HFF-Myc (cell line): ENCODE measurements at places on chromosomes 1 and 21.

- DNase-seq, result no peak
These were observed at the start of gene KRTAP26-1 for GRCh38 chr21:30320215-30320614. KRTAP26-1 (minus strand) TSS chr21:30320315; CDS start chr21:30320035, 280 bp downstream.

- peak; percentile 33 for DNase-seq
These were observed 622.4 kb upstream of the PKN2 start for GRCh38 chr1:88061492-88062177.

DNA sequence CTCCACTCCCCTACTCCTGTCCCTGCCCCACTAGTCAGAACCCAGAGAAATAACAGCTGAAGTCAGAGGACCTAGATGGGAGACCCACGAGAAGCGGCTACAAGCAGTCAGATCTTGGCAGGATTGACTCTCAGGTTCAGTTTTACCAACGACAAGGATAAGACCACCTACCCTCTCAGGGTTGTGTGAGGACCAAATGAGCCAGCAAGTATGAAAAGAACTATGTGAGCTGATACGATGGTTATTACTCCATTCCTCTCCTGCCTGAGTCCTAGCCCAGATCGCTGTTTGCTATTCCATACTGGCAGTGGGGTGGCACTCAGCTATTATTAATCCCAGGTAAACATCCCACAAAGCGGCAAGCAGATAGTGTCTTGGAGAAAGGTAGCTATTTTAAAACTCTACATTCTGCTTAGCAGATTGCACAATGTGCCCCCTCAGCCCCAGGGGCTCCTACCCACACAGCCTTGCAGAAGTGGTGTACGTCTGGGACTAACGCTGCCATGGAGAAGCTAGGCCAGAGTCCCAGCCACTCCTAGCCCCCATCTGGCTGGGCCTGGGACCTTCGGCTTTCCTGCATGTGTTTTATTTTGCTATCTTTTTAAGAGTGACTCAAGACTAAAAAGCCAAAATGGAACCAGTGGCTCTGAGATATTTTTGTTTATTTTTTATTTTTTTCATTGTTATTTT, 58.9 kb downstream of the CD46 start:
- DNase-seq, result no peak

GRCh38 chr1:161952607-161953172, 71.0 kb downstream of the OLFML2B start:
- no peak for DNase-seq

DNA sequence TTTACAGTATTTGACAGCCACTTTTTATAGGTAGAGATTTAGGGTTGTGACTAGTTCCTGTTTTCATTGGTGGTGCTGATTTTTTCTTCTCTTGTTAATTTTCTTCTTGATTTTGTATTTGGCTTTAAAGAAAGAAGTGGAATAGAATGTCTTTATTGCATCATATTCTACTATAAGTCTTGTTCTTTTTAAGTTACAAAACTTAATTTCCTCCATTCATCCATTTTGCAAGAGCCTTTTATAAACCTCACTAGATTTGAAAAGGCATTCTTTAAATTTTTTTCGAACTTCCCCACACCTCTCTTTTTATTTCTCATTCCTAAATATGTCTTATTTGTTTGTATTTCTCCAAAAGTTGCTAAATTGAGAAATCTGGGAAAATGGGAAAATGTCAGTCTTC, 1368.6 kb upstream of the ADGRL4 start:
- DNase-seq, result no peak

DNA sequence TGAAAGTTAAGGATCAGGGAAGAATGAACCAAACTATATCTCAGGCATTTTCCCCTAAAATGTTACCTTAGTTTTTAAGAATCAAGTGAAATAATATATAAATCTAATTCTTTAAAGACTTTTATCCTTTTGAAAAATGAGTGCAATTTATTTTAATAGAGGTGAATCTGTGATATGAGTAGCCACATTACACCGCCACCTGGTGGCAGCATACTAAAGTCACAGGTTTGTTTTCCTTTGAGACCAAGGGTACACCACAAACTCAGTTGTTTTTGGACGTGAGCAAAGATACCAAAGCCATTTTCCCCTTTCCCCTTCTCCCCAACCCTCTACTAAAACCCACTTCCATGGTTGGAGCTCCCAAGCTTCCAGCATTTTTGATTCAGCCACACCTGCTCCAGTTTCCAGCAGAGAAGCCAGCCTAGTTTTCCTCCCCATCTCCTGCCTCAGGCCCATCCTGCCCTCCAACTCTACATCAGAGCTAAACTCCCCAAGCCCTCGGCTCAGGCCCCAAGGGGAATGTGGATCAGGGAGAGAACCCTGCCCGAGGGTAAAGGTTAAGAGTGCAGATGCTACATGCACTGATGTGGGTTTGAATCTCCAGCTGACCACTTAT, 22.9 kb upstream of the LDLRAP1 start:
- DNase-seq, result peak; percentile 21

GRCh38 chr1:235697508-235697907, 47.9 kb upstream of the GNG4 start:
- peak; percentile 54 for DNase-seq

GRCh38 chr1:245277276-245277675, 122.5 kb downstream of the KIF26B start:
- DNase-seq, result no peak

DNA sequence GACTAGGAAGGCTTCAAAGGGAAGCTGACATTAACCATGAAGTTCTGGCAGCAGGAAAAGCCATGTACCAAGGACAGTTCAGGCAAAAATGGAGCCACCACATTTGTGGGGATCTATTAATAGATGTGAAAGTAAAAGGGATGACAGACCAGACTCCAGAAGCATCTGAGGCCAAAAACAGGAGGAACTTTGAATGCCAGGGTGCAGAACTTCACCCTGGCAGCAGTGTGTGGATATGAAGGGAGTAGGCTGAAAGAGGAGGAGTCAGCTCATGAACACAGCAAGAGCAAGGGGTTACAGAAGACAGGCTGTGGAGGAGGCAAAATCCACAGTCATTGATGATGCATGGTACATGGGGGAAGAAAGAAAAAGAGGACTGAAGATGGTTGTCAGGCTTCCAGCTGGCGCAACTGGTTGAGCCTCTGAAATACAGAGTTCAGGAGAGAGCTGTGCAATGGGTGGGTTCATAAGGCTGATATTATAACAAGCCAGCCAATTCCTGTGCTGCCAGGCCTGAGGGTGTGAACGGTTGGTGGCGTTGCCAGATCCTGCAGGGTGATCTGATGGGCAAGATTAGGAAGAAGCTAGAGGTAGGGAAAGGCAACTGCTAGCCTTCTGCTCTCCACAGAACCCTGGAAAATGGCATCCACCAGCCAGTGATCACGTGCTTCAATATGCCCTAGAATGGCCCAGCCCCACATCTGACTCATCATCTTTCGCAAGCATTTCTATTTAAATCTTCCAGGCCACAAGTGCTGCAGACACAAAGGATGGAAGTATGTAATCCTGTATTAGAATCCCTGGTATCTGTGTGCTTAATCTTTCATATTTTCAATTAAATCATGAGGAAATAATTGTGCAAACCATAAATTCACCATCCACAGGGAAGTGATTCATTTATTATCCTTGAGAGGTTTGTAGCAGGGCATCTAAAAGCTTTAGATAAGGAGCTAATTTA, 81.9 kb downstream of the SLC25A24 start:
- DNase-seq, result peak; percentile 38

- DNase-seq, result no peak
These were observed 4.3 kb upstream of the NADK start for GRCh38 chr1:1782399-1783221.

- peak; percentile 30 for DNase-seq
These were observed 761 bp downstream of the TNNT2 start for GRCh38 chr1:201376464-201377374.

- DNase-seq, result no peak
These were observed 12.7 kb downstream of the FASLG start for GRCh38 chr1:172671591-172671990.

GRCh38 chr1:39696448-39696847, 5.2 kb upstream of the HPCAL4 start:
- DNase-seq, result no peak

GRCh38 chr1:228030451-228031201, 23.8 kb downstream of the WNT3A start:
- DNase-seq, result no peak

DNA sequence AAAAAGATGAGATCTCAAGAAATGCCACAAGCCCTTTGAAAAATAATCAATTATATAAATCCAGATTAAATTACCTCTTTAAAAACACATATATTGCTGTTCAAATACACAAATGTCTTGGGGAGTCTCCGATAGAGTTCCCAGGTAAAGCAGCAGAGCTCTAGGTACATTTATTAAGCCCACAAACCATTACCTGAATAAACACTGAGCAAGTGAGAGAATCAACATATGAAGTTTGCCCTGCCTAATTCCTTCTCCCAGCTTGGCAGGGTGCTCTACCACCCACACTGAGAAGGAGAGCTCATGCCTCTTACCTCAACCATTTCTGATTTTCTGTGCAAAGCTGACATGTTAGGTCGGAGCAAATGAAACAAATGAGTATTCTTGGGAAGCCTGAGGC, 402.4 kb downstream of the KCNH1 start:
- DNase-seq, result no peak

DNA sequence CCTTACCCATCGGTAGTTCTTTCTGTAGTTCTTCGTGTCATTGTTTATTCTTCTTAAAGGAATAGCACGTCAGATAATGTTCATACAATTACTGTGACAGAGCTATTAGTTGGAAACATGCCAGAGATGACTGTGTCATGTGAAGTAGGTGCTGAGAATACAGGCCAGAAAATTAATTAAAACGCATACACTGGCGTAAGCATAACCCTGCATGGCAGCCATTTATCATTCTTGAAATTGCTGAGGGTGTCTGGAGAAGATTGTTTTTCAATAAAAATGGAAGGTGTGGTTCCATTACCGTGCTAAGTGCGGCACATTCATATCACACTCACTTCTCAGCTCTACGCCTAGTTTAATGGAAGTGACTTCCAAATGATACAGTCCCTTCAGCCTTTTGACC, 7.8 kb downstream of the ETS2 start:
- DNase-seq, result no peak

DNA sequence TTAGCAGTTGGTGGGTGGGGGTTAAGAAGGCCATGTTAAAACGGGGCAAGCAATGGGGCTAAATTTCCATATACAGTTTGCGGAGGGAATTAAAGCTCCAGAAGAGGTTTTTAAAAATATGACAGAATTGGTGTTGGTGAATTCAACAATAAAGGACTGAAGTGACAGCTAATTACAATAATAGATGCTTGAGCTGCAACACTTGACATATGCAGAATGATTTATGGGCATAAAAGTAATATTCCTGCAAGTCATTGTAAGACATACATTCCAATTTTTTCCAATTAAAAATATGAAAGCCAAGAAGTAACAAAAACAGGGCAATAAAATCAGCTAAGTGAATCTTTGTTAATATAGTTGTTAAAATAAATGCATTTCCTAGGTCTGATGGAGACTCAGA, 202.2 kb upstream of the MAP1LC3C start:
- DNase-seq, result no peak

GRCh38 chr21:26191609-26192008, 21.0 kb upstream of the APP start:
- no peak for DNase-seq

DNA sequence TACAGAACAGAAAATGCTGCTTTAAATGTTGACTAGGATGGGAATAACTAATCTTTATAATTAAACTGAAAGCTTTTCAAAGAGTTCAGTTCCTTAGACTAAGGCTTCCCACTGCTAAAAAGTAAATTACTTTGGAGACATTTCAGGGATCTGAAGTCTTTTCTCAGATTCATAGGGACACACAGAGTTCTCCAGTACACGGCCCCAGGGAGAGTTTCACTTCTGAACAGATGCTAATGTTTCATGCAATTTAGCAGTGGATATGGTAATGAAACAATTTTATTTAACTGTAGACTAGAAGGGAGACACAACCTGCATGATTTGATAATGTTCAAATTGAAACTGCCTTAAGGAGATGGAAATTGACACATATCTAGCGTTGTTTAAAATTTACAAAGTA, 1282.6 kb downstream of the NCAM2 start:
- DNase-seq, result no peak

GRCh38 chr1:225944951-225945350, 3.9 kb upstream of the LEFTY2 start:
- no peak for DNase-seq

DNA sequence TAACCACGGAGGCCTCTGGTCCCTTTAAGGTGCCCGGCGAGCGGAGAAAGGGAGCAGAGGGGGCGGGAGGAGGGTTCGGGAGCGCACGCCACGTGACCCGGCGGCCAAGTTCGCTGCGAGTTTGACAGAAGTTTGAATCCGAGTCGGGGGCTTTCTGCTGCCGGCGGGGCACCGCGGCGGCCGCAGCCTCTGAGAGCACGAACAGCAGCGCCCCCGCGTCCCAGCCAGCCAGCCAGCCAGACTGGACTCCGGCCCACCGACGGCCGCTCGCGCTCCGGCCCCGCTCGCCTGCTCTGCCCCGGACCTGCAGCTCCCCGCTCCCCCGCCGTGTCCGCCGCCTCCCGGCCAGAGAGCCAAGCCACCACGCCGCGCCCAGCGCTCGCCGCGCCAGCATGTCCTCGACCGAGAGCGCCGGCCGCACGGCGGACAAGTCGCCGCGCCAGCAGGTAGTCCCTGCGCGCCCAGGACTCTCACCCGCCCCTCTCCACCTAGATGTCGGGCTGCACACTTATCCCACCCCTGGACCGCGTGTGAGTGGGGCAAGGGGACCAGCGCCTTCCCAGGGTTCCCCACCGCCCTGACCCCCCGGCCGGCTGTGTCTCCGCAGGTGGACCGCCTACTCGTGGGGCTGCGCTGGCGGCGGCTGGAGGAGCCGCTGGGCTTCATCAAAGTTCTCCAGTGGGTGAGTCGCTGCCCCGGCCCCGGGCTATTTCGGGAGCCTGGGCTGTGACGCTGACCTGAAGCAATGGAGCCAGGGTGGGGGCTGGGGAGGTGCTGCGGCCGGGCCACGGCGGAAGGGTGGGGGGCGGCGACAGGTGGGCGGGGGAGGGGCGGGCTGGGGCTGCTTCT, at the start of gene SYPL2:
Gene SYPL2 (plus strand): TSS at position 95 of the 849 bp plus-strand sequence. CDS start 298 bp downstream, at position 393.
- DNase-seq, result no peak

DNA sequence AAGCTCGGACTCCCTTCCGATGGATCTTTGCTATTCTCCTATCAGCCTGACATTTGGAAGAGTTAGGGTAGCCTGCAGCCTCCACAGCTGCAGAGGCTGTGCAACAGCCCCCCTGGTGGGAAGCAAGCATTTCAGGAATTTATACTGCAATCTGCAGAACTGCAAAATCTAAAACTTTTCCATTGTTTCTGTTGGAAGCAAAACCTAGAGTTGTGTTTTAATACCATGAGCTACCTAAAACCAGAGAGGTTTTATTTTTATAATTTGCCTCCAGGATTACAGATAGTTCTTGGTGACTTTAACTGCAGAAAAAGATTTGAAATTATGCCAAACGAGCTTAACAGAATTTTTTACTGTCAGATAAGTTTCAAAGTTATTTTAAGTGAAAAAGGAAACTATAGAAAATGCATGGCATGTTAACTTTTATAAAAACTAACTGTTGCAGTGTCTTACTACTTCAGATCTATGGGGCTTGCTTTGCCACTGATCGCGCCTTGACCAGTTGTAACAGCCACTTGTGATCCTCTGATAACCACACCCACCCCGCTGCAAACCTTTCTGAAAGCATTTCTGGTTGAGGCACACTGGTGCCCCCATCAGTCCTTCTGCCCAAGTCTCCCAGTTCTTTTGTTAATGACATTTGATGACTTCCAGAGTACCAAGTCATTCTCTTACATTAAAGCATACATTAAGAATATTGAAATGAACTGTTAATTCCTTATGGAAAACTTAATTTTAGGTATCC, 64.8 kb downstream of the PRDM2 start:
- DNase-seq, result no peak
